ENCODE measurements at places on chromosomes 6 and 20.

- no peak for DNase-seq
Measured at GRCh38 chr6:108091288-108091687, 16.7 kb upstream of the OSTM1 start.

DNA sequence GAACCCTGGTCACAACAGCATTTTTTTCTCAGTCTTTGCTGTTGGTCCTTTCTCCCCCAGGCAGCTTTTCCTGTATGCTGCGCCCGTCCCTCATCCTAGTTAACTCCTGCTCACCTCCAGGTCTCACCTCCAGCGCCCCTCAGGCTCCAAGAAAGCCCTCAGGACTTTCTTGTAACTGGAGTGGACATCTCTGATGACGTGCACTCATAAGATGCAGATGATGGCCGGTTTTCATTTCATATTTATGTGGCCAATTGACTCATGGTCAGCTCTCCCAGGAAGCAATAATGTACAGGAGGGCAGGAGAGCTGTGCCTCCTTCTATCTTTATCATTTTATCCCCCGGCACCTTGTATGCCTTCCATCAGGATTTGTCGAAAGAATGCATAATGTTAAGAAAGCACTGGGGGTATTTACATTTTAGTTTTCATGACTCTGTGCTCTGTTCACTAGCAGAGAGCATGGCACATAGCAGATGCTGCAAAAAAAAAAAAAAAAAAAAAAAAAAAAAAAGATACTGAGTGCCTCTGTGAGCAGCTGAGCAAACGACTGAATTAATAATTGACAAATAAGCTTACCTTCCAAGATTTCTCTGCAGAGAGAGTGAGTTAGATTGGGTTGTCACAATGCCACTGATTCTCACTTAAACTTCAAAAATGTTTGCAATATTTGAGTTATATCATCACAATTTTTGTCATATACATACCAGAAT, 170.2 kb downstream of the DOK5 start:
- no peak for DNase-seq

DNA sequence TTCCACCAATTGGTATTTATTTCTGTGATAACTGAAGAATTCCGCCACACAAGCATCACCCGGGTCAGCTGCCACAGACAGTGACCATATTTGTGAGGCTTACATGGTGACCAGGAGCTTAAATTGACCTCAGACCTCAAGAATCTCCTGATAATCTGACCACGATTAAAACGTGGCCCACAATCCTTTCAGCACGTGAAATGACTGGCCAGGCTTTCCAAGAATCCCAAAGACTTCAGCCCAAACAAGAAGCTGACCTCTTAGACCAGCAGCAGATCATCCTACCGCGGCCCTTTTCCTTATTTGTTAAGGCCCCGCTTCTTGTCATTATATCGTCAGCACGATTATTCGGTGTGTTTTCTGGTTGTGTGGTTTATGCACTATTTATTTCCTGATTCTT, 45.6 kb upstream of the CD93 start:
- DNase-seq: no peak

DNA sequence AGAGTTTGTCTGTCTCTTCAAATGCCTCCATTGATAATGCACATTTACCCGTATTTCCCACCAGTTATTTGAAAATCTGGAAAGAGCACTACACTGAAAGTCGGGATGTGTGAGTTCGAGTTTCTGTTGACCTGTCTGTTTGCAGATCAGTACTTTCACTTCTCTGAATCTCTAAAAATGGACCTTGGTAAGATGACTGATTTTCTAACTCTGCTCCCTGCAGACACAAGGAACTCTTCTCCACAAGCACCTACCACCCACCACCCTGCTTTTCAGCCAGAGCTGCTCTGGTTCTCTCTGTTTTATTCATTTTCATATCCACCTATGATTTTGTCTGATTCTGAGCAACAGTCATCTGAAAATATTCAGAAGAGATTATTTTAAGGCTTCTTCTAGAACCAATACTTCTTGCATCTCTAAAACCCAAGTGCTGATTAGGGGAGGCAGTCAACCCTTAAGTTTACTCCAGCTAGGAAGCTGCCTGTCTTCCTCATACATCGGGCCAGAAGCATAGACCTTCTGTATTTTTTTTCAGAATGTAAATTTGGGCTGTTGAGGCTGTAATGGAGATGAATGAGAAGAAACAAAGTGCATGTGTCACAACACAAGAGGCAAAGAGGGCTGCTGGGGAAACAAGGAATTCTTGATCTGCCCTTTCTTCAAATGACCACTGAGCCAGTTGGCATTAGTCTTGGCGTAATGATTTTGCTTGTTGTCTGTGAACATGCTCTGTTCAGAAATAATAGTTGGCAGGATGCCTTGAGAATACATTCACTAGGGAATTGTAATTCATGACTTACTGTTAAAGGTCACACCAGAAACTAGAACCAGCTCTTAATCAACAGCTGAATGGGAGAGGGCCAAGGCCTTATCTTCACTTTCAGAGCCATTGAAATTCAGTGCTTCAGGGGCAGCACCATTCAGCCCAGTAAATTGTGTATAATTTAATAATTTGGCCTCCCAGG, 85.4 kb upstream of the MYLIP start:
- no peak for DNase-seq

- no peak for DNase-seq
Measured at GRCh38 chr6:81812401-81812800, 59.9 kb upstream of the TENT5A start.

DNA sequence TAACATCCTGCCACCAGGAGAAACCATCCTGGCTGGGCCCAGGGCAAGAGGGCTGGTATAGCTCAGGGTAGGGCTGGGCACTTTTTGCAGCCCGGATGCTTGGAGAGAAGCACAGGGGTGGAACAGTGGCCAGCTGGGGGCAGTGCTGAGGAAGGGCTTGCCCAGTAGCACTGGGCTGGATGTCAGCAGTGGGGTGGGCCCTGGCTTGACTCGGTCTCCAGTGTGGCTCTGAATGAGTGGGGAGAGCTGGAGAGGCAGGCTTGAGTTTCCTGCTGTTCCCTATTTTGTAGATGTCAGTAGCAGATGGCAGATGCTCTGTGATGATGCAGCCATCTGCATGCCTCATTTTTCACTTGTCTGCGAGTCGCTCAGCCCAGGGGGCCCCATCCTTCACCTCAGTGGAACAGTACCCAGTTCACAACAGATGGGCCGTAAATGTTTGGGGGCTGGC, 56.3 kb upstream of the TULP1 start:
- no peak for DNase-seq

DNA sequence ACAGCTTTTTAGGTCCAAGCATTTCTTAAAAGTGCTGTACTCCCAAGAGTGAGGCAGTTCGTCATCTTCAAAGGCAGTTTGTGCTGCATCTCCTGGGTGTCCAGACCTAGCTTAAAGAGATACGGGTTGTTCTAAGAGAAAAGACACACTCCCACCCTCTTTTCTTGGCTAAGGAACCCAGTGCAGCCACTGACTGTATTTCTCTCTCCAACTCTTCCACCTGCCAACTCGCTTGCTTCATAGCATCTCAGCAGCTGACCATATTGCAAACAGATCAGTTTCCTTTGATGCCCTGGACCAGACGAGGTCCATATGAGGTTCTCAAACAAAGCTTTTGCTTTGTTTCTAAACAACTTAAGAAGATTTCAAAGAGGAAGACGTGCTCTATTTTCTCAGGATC, 101.1 kb downstream of the ISM1 start:
- DNase-seq: no peak

- DNase-seq: no peak
Measured at GRCh38 chr6:107290491-107290890, 168.9 kb downstream of the PDSS2 start.

DNA sequence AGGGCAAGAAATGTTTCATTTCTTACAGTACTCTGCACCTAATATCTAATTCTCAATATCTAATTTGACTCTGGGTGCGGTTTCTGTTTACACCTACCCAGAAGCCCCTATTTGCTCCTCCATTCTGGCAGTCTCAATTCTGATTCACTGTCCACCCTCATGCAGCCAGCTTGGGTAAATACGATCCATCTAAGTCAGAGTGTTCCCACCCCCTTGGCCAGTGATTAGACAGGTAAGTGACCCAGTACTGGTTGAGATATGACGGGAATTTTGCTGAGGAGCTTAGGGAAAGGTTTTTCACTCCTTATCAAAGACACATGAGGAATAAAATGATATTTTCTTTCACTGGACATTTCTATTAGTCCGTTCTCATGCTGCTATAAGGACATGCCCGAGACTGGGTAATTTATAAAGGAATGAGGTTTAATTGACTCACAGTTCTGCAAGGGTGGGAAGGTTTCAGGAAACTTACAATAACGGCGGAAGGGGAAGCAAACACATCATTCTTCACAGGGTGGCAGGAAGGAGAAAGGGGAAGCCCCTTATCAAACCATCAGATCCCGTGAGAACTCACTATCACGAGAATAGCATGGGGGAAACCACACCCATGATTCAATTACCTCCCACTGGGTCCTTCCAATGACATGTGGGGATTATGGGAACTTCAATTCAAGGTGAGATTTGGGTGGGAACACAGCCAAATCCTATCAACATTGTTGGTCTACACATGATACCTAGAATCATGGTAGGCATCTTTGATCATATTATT, 29.4 kb downstream of the GLO1 start:
- DNase-seq: no peak
